Thymus (tissue), 14 donors: ENCODE measurements at places on chromosomes 11 and 22.

DNA sequence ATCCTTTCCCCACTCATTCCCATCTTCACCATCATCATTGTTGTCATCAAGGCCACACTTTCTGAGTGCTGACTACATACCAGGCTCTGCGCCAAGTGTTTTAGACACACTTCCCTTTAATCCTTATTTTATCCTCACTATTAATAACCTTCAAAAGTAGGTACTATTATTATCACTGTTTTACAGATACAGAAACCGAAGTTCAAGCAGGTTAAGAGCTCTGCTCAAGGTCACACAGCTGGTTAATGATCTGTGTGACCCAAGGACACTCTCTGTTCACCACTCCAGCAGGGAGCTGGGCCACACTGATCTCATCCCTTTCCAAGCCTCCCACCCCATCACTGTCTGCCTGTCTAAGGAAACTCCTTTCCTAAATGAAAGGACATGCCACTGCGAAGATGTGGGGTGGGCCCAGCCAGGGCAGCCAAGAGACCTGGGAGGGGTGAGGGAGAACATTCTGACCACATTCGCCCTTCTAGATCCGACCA is 17.2 kb upstream of the TSKU start:
- DNase-seq, result no peak

DNA sequence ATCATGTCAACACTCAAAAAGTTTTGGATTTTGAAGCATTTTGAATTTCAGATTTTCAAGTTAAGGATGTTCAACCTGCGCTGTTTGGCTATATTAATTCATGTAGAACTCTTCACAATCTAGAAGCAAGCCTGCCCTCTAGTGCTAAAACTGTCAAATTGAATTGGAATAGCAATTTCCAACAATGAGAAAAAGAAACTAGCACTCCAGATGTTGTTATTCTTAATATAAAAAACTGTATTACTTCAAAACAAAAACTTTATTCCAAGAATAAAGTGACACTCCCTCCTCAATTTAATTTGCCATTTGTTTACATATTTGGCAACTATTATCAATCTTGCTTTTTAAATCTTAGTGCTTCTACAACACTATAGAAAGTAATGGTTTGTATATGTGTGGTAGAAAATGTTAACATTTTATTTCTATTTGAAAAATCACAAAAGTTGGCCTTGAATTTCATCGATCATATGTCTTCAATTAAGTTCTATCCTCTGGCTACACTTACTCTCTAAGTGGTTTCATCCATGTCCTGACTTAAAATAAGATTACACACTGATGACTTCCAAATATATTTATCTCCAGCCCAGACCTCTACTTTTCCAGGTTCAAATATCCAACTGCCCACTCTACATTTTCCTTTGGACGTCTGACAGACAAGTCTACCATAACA is 36.6 kb downstream of the DCUN1D5 start:
- DNase-seq, result no peak

GRCh38 chr11:22711071-22711770 is 44.8 kb downstream of the GAS2 start:
- DNase-seq, result no peak

- DNase-seq, result no peak
Measured at GRCh38 chr22:50601669-50602337, 1.2 kb downstream of the MAPK8IP2 start.

GRCh38 chr22:28426346-28427132 is 253.1 kb downstream of the TTC28 start:
- DNase-seq, result no peak

- peak; percentile 57 for DNase-seq
Measured at GRCh38 chr22:46798366-46799350, 36.2 kb downstream of the TBC1D22A start.

GRCh38 chr22:17598318-17598717 is 30.2 kb downstream of the ATP6V1E1 start:
- no peak for DNase-seq

- DNase-seq, result no peak
Measured at GRCh38 chr11:26333906-26334305, 2.0 kb downstream of the ANO3 start.

DNA sequence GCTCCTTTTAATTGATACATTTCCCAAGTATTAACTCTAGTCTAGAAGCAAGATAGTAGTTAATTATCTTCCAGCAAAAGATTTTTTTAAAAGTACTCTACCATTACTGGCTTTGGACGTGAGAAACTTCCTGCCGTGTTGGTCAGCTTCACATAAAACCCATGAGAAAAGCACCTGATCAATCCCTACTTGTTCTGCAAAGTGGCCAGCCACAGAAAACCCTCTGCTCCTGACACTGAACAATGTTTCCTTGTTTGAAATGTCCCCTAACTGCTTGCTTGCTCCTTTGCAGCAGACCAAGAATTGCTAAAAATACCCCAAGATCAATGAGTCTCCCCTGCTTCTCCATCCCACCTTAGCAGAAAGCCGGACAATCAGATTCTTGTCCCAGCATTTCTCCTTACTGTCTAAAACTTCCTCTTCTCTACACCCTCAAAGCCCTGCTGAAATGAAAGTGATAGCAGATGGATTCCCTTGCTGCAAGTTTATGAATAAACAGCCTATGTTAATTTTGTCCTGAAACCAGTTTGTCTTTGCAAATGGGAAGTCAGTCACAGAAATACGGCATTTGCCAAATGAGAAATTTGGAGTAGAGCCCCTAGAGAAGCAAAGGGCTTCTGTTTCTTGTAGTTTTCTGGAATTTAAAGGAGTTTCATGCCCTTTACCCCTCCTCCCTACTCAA is 207.1 kb upstream of the ARHGAP20 start:
- DNase-seq, result no peak

DNA sequence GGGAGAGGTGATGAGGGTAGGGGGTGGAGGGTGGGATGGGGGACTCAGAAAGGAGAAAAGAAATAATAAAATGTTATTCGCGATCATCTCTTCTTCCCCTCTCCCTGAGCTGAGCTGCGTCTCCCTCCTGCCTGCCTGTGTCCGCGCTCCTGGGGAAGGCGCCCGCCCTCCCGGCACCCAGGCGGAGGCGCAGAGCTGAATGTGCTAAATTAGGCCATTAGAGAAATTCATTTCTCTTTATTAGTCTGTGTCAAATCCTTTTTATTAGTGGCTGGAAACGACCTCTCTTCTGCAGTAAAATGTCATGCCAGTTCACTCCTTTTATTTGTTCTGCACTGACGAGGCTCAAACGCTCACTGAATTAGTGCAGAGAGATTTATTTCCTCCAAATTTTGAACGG is 116.1 kb downstream of the FEZ1 start:
- no peak for DNase-seq
